Thoracic aorta (tissue), 2 donors: ENCODE measurements at places on chromosomes 1 and 21.

- DNase-seq = no peak
These were observed 319.8 kb upstream of the SPAG17 start for GRCh38 chr1:118504867-118505266.

DNA sequence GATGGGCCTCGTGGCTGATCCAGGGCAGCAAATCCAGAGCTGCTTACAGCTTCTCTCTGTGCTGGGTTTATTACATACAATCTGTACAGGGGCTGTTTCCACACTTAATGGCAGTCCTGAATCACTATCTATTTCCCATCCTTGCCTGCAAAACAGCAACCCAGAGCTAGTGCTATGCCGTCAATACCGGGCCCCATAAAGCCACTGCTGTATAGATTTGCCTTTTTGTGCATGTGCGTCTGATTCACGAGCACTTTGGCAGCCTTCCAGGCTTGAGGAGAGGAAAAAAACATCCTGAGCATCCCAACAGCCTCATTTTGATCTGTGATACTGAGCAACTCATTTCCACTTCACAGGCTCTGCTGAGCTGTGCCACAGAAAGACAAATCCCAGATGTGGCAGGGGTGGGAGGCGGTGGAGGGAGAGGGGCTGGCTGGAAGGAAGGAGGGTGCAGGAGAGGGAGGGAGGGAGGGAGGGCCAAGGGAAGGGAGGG is 65.2 kb upstream of the TARBP1 start:
- DNase-seq = peak; percentile 48

- no peak for DNase-seq
These were observed 517 bp downstream of the LRIG2 start for GRCh38 chr1:113073479-113073950.

GRCh38 chr1:53046930-53047329 is 15.1 kb upstream of the PODN start:
- no peak for DNase-seq

GRCh38 chr1:93186667-93187066 is 6.1 kb downstream of the CCDC18 start:
- no peak for DNase-seq
